ENCODE measurements at places on chromosomes 2 and 18. TPM values are rescaled to one million over a fixed set of nuclear protein-coding genes. Genes with fewer than 3 reads are reported as not detected.

The OR6B2 gene
- total RNA-seq, result not detected

The LDLRAD4 gene
- 0.65 TPM for total RNA-seq

The CD8B gene
- not detected for total RNA-seq

The RPIA gene
- total RNA-seq, result 6.2 TPM

The MYCN gene
- not detected for total RNA-seq

The PAPOLG gene
- total RNA-seq, result 16.4 TPM

The MC4R gene
- total RNA-seq, result 0.36 TPM

The SP140 gene
- total RNA-seq, result 1.2 TPM

Measured in hair follicle dermal papilla cell (primary cell).